ENCODE measurements at places on chromosomes 3 and 15. TPM values are rescaled to one million over a fixed set of nuclear protein-coding genes. Genes with fewer than 3 reads are reported as not detected.

- no peak overlapping the region for H3K4me3 ChIP-seq
- H3K4me1 ChIP-seq = no peaks in the 10 kb centered on the region
- no peak for DNase-seq
- no peak overlapping the region for H3K27ac ChIP-seq
- peaks cover 4% of the 10 kb centered on the region for H3K27me3 ChIP-seq
These were observed 64.6 kb downstream of the RPN1 start for GRCh38 chr3:128585974-128586373.

Gene LAMB2
- total RNA-seq = 344 TPM

GRCh38 chr15:84749111-84749991 lies 959 bp downstream of the ZNF592 start:
- H3K4me1 ChIP-seq = peaks cover 35% of the 10 kb centered on the region
- H3K36me3 ChIP-seq = no peaks in the 10 kb centered on the region
- peak overlapping the region; percentile 91 for H3K4me3 ChIP-seq
- DNase-seq = peak; percentile 18

Gene NBEAL2
- 14.8 TPM for total RNA-seq
